ENCODE measurements at places on chromosomes 7 and 10. TPM values are rescaled to one million over a fixed set of nuclear protein-coding genes. Genes with fewer than 3 reads are reported as not detected.

The LRMDA gene
- total RNA-seq, result not detected

The SYNPO2L gene
- total RNA-seq, result not detected

The NPY4R2 gene
- total RNA-seq, result not detected

DNA sequence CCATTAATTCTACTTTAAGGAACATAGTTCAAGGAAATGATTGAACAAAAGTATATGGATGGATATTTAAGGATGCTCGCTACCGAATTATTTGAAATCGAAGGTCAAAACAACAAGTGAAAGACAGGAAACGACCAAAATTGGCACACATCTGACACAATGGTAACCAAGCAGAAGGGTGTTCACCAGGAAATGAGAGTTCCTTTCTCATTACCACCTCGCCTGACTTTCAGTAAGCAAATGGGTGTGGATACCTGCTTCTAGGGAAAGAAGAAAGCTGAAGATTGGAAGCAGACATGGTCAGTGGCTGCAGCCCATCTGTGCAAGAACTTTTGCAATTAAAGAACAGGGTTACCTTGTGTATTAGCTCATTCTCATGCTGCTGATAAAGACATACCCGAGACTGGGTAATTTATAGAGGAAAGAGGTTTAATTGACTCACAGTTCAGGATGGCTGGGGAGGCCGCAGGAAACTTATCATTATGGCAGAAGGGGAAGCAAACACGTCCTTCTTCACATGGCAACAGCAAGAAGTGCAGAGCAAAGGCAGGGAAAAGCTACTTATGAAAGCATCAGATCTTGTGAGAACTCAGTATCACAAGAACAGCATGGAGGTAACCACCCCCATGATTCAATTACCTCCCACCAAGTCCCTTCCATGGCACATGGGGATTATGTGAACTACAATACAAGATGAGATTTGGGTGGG lies 6.2 kb upstream of the TMEM273 start:
- peaks cover 12% of the 10 kb centered on the region for H3K4me1 ChIP-seq
- H3K27ac ChIP-seq, result no peak overlapping the region
- no peaks in the 10 kb centered on the region for H3K27me3 ChIP-seq
- H3K4me3 ChIP-seq, result no peak overlapping the region
- no peak for DNase-seq

DNA sequence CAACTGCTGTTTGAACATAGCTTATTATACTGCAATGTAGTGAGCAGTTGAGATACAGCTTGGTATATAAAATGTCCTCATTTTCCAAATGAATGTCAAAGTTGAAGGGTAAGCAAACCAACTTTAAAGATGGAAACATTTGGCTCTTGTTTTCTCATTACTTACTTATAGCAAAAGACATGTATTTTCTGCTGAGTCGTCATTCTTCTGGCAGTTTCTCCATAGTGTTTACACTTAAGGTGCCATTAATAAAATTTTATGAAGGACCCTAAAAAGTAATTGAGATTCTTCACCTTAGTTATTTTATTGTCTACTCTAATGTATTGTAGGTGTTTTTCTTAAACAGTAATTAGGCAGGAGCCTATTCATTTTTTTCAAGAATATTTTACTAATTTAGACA lies 68.6 kb downstream of the INSYN2A start:
- DNase-seq, result no peak
- no peaks in the 10 kb centered on the region for H3K36me3 ChIP-seq
- no peaks in the 10 kb centered on the region for H3K27me3 ChIP-seq

GRCh38 chr10:94465684-94466083 lies 63.3 kb downstream of the TBC1D12 start:
- H3K36me3 ChIP-seq, result no peaks in the 10 kb centered on the region
- no peak overlapping the region for H3K27ac ChIP-seq
- no peaks in the 10 kb centered on the region for H3K27me3 ChIP-seq
- DNase-seq, result no peak
- no peaks in the 10 kb centered on the region for H3K4me1 ChIP-seq
- H3K4me3 ChIP-seq, result no peak overlapping the region

DNA sequence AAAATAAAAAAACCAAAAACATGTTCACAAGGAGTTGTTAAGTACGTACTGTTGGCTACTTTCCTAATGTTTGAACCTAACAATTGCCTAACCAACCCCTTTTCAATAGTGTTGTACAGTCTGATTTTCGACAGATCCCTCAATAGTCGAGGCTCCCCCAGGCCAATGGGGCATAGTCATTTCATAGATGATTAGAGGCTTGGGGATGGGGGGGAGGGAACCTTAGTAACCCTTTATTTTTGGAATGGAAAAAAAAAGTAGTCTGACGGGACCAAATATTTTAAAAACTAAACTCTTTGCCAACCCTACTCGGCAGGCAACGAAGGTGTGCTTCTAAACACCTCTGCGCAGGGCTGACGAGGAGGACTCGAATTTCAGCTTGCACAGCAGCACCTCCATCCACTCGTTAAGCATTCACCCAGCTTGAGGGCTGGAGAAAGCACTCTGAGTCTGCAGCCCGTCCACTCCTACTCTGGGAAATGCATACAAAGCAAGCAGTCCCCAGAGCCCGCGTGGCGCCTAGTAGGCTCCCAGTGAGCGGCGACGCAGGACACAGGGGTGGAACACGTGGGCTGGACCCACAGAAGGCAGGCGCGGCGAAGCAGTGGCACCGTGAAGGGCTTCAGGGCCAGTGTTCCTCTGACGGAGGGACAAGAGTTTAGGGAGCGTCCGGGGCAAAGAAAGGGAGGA lies 899 bp downstream of the PUS7 start:
- H3K27me3 ChIP-seq, result no peaks in the 10 kb centered on the region
- no peak for DNase-seq
- H3K36me3 ChIP-seq, result no peaks in the 10 kb centered on the region
- H3K4me3 ChIP-seq, result peak overlapping the region; percentile 57
- no peak overlapping the region for H3K27ac ChIP-seq
- H3K4me1 ChIP-seq, result peaks cover 18% of the 10 kb centered on the region

- H3K27ac ChIP-seq, result no peak overlapping the region
- H3K4me1 ChIP-seq, result peaks cover 16% of the 10 kb centered on the region
- no peak for DNase-seq
Measured at GRCh38 chr10:59865101-59865500, 41.3 kb downstream of the CCDC6 start.

DNA sequence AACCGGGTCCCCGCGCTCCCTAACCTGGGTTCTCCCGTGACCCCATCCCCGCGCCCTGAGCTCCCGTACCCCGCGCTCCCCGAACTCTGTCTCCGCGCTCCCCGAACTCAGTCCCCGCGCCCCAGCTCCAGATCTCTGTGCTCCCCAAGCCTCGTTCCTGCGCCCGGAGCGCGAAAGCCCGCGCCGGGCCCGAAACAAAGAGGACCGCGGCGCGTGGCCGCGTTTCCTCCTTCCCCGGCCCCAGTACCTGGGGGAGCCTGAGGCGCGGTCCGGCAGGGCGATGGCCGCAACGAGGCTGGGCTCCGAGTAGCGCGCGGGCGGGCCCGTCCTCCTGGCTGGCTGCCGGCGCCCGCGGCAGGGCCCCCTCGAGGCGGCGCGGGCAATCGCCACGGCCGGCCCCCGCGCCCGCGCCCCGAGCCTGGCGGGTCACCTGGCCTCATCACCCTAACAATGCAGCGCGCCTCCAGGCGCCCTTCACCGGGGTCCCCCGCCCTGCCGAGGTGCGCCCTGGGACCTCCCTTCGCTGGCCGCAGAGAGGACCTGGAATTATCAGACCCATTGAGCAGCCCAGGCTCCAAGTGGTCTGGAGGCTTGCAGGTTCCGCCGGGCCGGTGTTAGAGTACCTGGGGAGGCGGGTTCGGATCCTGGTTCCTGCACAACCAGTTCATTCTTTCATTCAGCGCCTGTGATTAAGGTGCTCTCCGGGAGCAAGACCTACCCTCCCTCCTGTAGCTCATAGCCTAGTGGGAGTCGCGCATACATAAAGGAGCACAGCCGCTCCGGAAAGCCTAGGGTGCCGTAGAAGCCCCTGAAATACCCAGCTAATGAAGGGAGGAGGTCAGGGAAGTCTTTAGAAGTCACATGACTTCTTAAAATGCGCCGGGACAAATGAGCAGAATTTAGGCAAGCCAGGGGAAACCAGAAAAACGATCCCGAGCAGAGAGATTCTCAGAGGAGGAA lies at the start of gene TNS3:
Gene TNS3 (minus strand): TSS at position 308 of the 960 bp plus-strand sequence. CDS start 142,475 bp downstream, outside the sequence.
- H3K27ac ChIP-seq, result no peak within 1 kb of the TSS
- no peak for DNase-seq
- no peaks in the 10 kb centered on the region for H3K36me3 ChIP-seq
- peaks cover 10% of the 10 kb centered on the region for H3K27me3 ChIP-seq
- peak within 1 kb of the TSS; percentile 26 for H3K4me3 ChIP-seq

DNA sequence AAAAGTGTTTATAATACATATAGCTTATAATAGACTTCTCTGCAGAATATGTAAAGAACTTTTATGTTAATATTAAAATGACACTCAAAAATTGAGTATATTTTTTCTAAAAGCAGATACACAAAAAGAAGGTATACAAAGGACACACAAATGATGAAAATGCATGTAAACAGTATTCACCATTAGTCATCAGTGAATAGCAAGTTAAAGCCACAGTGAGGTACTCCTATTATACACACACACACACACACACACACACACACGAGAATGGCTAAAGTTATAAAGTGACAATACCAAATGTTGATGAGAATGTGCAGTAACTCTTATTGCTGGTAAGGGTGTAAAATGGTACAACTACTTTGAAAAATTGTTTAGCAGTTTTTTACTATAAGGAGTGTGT lies 92.9 kb downstream of the ITGB1 start:
- DNase-seq, result no peak
- H3K4me1 ChIP-seq, result no peaks in the 10 kb centered on the region
- no peaks in the 10 kb centered on the region for H3K27me3 ChIP-seq
- H3K4me3 ChIP-seq, result no peak overlapping the region
- no peak overlapping the region for H3K27ac ChIP-seq

DNA sequence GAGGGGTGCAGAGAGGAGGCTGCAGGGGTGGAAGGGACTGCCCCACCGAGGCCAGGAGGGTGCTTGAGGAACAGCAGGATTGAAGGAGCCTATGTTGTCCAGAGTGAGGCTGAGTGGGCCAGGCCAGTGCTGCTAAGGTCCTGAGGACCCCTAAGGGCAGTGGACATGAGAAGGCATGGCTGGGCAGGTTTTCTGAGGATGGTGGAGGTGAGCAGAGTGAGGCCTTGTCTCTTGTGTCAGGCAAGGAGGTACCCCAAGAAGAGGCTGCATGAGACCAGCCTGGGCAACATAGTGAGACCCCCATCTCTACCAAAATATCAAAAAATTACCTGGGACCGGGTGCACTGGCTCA lies 5.2 kb downstream of the SH2B2 start:
- no peak for DNase-seq
- no peaks in the 10 kb centered on the region for H3K27me3 ChIP-seq
- H3K4me3 ChIP-seq, result no peak overlapping the region
- peaks cover 33% of the 10 kb centered on the region for H3K4me1 ChIP-seq

DNA sequence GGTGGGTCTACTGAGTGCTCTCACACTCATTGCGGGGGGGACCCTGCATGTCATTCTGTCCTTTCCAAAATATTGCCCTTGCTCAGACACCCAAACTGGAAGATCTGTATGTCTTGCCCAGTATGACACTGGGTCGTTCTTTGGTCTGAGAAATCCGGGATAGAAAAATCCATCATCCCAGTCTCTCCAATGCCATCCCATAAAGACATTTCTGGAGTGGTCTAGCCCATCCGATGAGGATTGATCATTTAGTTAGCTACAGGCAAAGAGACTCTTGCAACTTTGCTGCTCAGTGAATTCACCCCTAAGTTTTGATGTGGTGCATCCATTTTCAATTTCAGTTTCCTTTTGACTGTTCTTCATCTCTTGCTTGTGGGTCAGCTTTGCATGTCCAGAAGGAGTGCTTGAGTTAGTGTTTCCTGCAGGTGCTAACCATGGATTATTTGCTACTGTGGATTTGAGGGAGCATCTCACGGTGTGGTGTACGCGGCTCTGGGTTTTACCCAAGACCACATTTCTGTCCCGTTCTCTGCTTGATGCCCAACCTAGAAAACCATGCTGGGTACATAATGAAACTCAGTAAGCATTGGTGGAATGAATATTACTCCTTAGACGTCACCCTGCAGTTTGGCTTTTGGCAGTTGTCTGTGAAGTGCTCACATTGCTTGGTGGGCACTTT lies 247.0 kb upstream of the MKI67 start:
- no peak overlapping the region for H3K4me3 ChIP-seq
- no peaks in the 10 kb centered on the region for H3K27me3 ChIP-seq
- no peak overlapping the region for H3K27ac ChIP-seq

GRCh38 chr7:147245274-147245673 lies 1128.7 kb downstream of the CNTNAP2 start:
- H3K27me3 ChIP-seq, result no peaks in the 10 kb centered on the region
- DNase-seq, result no peak
- H3K4me1 ChIP-seq, result no peaks in the 10 kb centered on the region
- no peak overlapping the region for H3K4me3 ChIP-seq
- no peak overlapping the region for H3K27ac ChIP-seq
- no peaks in the 10 kb centered on the region for H3K36me3 ChIP-seq

- H3K4me1 ChIP-seq, result no peaks in the 10 kb centered on the region
- no peak within 1 kb of the TSS for H3K27ac ChIP-seq
- no peak within 1 kb of the TSS for H3K4me3 ChIP-seq
- no peak for DNase-seq
- H3K27me3 ChIP-seq, result no peaks in the 10 kb centered on the region
- H3K36me3 ChIP-seq, result no peaks in the 10 kb centered on the region
Measured at GRCh38 chr10:126670056-126670894, at the start of gene C10orf90. Gene C10orf90 (minus strand): TSS chr10:126670693. CDS start chr10:126670480, 213 bp downstream.
